Activated T-cell treated with anti-CD3 and anti-CD28 coated beads, Interleukin-2, amount 50 U/mL, for 72 hours (primary cell): ENCODE measurements at places on chromosomes 2 and 18. TPM values are rescaled to one million over a fixed set of nuclear protein-coding genes. Genes with fewer than 3 reads are reported as not detected.

CELF4 gene
- not detected for total RNA-seq

- H3K4me1 ChIP-seq, result no peaks in the 10 kb centered on the region
- DNase-seq, result no peak
- no peak overlapping the region for H3K27ac ChIP-seq
- H3K27me3 ChIP-seq, result peaks cover 15% of the 10 kb centered on the region
- H3K4me3 ChIP-seq, result no peak overlapping the region
Measured at GRCh38 chr2:98923244-98923940, 12.6 kb downstream of the CRACDL start.

GRCh38 chr2:72988041-72988440, 70.7 kb downstream of the EMX1 start:
- H3K27ac ChIP-seq, result no peak overlapping the region
- H3K27me3 ChIP-seq, result no peaks in the 10 kb centered on the region
- no peaks in the 10 kb centered on the region for H3K4me1 ChIP-seq
- no peaks in the 10 kb centered on the region for H3K36me3 ChIP-seq

DNA sequence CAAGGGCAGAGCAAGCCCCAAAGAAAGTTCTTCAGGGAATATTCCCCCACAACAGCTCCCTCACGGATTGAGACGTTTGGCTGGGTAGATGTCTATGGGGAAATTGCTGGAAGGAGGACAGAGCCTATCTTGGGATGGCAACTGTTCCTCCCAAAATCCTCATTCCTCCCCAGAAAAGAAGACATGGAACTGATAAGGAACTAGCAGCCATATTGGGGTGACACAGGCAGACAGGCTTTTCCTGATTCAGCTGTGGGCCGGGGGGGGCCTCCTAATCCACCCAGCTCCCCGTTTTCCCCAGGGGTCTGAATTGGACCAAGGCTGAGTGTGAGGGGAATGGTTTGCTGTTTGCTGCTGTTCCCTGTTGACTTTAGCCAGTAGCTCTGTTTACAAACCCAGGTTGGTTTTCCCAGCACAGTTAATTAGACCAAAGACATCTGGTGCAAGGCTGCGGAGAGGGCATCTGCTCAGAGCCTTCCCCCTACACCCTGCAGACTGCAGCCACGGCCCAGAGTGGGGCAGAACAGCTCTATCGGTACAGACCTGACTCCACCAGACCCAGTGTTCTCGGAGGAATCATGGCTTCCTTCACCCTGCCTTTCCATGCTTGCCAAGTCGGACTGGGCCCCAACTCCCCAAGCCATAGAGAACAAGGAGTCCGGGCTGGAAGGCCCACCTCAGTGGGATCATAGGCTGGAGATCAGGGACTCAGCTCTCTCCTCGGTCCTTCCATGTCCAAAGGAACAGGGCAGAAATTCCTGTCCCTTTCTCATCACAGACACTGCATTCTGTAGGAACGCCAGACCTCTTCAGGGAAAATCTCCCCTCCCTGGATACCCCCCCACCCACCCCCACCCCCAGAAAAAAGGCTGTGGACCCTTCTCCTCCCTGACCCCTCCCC, 1.7 kb upstream of the PKDCC start:
- H3K36me3 ChIP-seq, result no peaks in the 10 kb centered on the region
- no peak for DNase-seq
- peaks cover 4% of the 10 kb centered on the region for H3K4me1 ChIP-seq
- peaks cover 61% of the 10 kb centered on the region for H3K27me3 ChIP-seq

- H3K4me1 ChIP-seq, result no peaks in the 10 kb centered on the region
- DNase-seq, result no peak
- no peaks in the 10 kb centered on the region for H3K27me3 ChIP-seq
- H3K36me3 ChIP-seq, result no peaks in the 10 kb centered on the region
- H3K27ac ChIP-seq, result no peak overlapping the region
- no peak overlapping the region for H3K4me3 ChIP-seq
Measured at GRCh38 chr2:186189816-186190215, 296.2 kb upstream of the ZC3H15 start.

GRCh38 chr18:35174093-35174731, 66.6 kb upstream of the ZNF397 start:
- DNase-seq, result no peak
- no peaks in the 10 kb centered on the region for H3K36me3 ChIP-seq
- H3K27me3 ChIP-seq, result no peaks in the 10 kb centered on the region
- peaks cover 27% of the 10 kb centered on the region for H3K4me1 ChIP-seq
- no peak overlapping the region for H3K27ac ChIP-seq
- H3K4me3 ChIP-seq, result peak overlapping the region; percentile 9

- H3K4me3 ChIP-seq, result no peak overlapping the region
- H3K4me1 ChIP-seq, result peaks cover 14% of the 10 kb centered on the region
- H3K27me3 ChIP-seq, result peaks cover 32% of the 10 kb centered on the region
- H3K36me3 ChIP-seq, result no peaks in the 10 kb centered on the region
- H3K27ac ChIP-seq, result no peak overlapping the region
Measured at GRCh38 chr2:237861875-237862527, 2.6 kb downstream of the RAMP1 start.
